ENCODE measurements at places on chromosomes 6 and 20.

DNA sequence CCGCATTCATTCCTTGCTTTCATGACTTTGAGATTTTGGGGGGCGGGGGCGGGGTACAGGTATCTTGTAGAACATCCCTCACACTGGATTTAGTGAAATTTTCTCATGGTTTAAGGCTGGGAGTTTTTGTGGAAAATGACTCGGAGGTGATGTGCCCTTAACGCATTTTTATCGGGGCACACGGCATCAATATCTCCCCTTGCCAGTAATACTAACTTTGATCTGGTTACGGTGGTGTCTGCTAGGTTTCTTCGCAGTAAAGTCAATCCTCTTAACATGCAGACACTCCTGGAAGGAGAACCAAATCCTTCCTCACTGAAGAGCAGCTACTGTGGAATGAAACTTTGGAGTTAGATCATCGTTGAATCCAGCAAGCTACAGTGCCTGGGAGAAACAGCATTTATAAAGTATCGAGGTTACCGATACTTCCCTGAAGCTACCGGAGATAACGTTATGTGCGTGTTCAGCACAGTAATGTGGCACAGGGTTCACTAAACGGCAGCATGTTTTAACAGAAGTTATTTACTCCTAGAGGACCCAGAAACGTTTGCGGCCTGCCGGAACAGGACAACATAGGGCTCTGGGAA is 1.2 kb upstream of the DYNLRB1 start:
- no peak for DNase-seq

DNA sequence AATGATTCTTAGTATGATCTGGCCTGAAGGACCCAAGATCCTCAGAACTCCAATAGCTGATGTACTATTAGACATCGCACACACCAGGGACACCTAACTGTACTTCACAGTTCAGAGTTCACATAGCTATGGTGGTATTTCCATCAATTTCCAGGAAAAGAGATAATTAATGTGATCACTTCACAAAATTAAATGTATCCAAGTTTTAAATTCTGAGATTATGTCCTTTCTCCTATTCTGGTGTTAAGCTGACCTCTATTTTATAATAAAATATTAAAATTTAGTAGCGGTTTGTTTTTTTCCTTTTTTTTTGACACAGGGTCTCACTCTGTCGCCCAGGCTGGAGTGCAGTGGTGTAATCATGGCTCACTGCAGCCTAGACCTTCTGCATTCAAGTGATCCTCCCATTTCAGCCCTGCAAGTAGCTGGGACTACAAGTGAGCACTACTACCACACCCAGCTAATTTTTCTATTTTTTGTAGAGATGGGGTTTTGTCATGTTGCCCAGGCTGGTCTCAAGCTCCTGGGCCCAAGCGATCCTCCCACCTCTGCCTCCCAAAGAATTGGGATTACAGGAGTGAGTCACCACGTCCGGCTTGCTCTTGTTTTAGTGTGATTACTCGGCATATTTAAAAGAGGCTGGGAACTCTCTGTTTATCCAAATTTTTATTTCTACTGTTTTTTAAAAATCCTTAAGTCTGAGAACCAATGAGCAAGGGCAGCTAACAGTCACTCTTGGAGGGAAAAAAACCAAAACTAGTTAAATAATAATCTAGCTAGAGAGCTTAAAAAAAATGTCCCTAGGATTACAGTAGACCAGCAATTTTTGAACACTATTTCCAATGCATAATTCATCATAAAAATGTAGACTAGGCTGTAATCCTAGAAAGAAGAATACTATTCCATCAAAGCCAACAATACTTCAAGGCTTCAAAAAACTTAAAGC is 16.0 kb downstream of the KIF13A start:
- no peak for DNase-seq

GRCh38 chr6:26336355-26337198 is 28.4 kb upstream of the BTN3A2 start:
- no peak for DNase-seq

DNA sequence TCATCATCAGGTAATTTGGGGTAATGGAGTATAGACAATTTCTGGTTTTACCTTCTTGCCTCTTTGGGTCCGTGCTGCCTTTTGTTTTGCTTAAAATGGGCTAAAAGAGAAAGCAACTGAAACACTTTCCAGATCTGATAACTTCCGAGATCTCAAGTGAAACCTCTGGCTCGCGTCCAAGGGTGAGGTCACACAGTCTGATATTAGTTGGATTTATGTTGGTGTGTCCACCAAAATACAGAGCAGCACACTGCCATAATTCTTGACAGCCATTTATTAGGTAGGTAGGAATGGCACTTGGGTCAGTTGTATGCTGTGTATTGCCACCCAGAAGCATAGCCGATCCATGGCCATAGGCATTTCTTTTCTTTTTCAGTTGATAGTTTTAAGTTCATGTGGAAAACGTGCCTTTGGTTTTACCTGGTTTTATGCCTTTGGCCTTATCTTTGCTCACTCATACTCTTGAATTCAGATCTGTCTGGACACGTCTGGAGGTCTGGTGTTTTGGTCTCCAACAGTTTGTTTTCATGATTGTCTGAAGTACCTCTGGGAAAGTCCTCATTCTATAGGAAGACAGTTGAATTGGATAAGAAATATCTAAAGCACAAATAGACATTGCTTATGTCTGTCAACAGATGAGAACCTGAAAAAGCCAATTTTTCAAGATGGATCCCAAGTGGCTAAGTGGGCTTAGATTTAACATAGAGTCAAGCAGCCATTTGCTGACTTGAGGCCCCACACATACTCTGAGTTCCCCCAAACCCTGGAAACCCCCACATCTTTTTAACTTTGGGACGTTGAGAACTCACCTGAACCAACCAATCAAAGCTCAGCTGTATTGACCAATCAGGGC is 320.8 kb downstream of the SOX4 start:
- DNase-seq = no peak

DNA sequence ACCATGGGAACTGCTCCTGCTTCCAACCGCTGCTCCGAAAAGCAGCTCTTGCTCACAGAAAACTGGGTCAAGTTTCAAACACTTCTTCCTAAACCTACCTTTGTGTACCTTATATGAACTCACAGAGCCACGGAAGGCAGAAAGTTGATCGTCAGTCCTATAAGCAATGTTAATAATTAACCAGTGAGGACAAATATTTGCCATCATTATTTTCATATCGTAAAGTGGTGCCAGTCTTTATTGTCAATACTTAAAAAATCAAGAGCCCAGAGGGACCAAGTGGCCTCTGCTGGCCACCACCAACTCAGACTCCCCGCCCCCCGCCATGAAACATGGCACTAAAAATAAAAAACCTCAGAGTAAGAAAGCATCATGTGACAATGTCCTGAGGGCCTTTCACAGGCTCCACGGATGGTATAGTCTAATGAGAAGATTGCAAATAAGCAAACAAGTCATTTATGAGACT is 9.1 kb upstream of the PBOV1 start:
- DNase-seq = no peak

GRCh38 chr20:38113401-38114325 is 51.4 kb downstream of the TGM2 start:
- peak; percentile 86 for DNase-seq

- DNase-seq = no peak
These were observed 214.4 kb upstream of the STXBP5 start for GRCh38 chr6:146989860-146990259.

- no peak for DNase-seq
These were observed 11.5 kb upstream of the NFATC2 start for GRCh38 chr20:51553897-51554486.

GRCh38 chr20:29873946-29874345 is 1383.5 kb upstream of the DEFB115 start:
- DNase-seq = no peak

- no peak for DNase-seq
These were observed 54.3 kb downstream of the NUS1 start for GRCh38 chr6:117729613-117730012.

- peak; percentile 17 for DNase-seq
These were observed 81.1 kb downstream of the STXBP5 start for GRCh38 chr6:147285087-147285855.

DNA sequence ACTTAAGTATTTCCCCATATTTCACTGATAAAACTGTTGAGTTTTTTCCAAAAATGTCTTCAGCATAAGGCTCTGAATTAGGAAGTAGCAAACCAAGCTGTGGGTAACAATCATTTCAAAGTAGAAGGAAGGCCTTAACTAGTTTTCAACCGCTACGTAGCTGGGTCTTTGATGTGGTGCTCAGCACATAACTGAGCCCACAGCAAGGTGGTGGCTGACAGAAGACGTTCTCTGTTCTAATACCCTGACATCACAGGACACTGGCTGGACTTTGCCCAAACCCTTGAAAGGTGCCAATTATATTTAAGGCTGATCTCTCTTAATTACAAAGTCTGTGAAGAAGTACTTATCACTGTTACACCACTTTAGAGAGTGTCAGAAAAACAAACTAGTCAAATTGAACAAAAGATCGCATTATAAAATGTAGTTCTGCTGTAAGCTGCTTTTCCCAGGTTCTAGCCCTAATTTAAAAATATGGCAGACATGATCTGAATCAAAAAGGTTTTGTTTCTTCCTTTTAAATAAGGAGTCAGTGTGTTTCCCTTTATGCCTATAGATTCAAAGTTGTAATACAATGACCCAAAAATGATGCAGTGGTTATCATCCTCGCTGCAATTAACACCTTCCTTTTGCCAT is 26.7 kb downstream of the MAN1A1 start:
- no peak for DNase-seq

- no peak for DNase-seq
These were observed 415.1 kb downstream of the PLCB1 start for GRCh38 chr20:8547035-8547650.

- DNase-seq = no peak
These were observed 376.0 kb downstream of the SYNE1 start for GRCh38 chr6:152261179-152261578.

DNA sequence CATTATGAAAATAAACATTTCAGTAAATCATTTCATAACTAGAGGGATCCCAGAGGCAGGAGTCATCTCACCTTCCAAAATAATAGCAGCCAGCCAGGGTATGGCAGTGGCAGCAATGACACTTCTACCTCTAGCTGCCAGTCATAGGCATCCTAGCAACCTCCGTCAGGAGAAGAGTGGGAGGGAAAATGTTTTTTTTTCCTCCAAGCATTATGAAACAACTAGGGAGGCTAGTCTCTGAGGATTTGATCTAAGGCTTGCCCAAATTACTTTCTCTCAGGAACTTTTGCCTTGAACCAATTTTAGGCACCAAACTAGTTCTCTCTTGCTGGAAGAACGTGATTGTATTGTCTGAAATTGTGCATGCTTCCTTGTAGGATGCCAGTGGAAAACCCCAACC is 208.7 kb upstream of the PREP start:
- no peak for DNase-seq

DNA sequence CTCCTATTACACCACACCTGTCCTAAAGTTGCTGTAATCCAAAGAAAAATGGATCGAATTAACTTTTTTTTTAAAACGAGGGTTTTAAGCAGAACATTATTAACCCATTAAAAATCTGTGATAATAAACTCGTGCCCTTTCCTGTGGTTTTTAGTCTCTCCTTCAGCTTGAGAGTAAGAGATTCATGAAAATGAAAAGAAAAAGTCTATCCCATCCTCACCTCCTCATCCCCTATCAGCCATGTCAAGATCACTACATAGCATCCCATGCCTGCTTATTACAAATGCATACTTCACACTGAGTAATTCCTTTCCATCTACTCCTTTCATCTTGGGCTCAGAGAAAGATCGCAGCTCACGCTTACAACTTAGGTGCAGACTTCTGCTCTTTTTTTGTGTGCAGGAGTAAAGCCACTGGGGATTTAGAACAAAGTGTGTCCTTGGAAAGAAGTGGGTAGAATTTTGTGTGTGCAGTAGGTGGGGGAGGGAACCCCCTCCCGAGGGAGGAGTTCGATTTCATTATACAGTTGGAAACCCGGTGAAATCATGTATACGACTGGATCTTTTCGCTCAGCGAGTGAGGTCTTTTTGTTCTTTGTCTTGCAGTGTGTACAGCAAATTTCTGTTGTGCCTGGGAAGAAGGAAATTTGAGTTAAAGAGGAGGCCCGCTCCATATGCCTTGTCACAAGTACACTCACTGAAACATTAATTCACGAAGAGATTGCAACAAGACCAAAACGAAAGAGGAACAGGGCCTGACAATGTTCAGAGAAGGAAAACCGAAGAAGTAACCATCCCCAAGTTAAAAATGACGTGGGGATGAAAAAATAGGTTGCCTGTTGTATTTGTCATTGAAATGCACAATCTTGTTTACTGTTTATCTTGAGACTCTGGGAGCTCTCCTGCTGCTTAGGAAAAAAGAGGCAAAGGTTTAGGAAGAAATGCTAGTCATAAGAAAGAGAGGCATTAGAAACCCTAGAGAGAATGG is 146.5 kb upstream of the ZNF217 start:
- no peak for DNase-seq

DNA sequence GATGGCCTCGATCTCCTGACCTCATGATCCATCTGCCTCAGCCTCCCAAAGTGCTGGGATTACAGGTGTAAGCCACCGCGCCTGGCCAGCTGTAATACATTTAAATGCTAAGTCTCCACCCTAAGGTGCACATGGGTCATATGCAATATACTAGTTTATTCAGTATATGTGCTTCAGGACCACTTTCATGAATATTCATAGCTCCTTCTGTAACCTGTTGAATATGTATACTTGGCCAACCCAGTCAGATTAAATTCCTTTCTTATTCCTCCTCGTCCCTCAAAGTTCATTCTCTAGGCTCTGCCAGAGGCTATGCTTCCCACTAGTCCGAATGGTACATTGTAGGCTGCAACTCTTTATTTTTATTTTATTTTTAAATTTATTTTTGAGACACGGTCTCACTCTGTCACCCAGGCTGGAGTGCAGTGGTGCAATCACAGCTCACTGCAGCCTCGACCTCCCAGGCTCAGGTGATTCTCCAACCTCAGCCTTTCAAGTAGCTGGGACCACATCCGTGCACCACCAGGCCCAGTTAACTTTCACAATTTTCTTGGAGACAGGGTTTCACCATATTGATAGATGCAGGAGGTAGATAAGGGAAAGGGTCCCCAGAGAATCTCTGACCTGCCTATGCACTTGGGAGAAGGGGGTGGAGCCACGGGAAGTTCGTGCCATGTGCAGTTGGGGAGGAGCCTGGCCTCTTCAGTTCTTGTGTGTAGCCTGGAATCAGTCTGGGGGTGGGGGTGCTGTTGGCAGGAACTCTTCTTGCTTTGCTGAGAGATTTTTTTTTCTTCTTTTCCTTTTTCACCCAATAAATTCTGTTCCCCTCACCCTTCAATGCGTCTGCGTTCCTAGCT is 41.3 kb upstream of the DDR1 start:
- DNase-seq = no peak
